ENCODE measurements at places on chromosomes 5 and 9.

DNA sequence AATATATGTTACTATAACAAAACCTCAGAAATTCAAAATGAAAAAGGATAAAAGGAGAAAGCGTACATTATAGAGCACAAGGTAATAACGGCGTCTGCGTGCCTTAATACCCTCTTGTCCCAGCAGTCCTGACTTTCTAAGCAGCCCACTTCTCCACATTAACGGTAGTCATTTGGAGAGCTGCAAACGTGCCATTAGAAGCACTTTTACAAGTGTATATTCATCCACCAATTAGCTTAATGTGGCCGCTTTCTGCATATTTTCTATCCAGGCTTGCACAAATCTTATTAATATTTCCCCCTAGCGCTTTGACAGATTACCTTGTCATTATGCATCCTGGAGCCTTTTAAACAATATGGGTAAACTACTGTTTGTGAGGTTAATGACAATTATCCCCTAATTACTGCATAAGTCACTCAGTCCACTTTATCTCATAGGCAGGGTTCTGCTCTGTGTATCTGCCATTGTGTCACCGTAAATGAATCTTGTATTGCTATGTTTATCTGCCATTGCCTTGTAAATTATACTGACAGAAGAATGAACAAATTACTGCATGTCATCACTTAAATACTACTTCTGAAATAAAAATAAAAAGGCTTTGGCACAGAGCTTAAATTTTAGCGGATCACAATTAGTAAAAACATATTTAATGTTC is 421.3 kb downstream of the BNC2 start:
- no peak for DNase-seq

GRCh38 chr5:2251298-2251697 is 368.6 kb upstream of the IRX4 start:
- DNase-seq: no peak

DNA sequence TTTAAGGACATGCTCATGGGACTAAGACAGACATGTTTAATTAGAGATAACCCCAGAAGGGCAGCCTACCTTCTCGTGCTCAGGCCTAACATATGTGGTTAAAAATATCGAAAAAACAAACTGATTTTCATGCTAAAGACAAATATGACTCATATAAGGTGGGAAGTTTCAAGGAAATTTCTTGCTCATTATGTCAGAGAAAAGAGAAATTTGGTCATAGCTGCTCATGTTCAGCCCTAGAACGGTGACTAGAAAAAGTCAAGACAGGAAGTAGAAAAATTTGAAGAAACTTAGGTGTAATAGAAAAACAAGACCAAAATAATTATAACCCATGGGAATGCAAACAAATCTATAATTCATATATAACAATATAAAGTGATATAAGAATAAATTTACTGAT is 120.6 kb downstream of the PRDM9 start:
- no peak for DNase-seq

DNA sequence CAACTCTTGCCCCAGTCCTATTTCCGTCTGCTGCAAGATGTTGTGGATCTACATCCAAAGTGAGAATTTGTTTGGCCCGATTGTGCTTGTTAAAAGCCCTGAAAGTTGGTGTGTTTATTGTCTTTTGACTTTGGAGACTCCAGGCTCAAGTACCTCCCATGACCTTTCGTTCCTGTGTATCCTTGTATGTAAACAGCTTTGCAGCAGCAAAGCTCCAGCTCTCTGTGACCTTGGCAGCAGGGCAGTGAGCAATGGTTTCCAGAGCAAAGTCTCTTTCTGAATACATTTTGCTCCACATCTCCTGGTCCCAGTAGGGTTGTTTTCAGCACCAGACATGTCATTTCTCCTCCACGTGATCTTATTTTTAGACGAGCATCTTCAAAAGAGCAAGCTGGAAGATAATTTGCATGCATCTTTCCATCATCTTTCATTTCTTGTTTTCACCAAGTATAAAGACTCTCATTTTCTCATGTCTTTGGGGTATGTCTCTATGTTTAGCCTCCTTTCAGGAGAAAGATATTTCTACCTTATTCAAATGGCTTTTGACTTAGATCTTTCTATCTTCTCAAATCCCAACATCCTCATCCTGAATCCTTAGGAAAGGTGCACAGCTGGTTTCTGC is 68.1 kb upstream of the ERCC6L2 start:
- no peak for DNase-seq

DNA sequence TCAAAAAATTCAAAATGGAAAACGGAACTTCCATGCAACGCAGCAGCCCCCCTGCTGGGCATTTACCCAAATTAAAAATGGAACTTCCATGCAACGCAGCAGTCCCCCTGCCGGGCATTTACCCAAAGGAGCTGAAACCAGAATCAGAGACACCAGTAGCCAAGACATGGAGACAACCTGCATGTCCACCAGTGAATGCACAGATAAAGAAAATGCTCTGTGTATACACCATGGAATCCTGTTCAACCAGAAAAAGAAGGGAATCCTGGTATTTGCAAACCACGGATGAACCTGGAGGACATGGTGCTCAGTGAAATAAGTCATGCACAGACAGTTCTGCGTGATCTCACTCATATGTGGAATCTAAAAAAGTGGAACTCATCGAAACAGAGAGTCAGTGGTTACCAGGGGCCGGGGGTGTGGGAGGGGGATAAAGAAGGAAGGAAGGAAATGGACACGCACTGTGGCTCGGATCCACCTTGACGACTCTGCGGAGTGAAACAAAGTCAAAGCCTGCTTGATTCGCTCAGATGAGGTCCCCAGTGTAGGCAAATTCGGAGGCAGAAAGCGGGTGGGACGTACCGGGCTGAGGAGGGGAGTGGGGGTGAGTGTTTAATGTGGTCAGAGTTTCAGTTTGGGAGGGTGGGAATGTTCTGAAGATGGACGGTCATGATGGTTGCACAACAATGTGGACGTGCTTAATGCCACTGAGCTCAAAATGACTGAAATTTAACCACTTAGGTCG is 40.2 kb upstream of the EXOC3 start:
- DNase-seq: no peak

DNA sequence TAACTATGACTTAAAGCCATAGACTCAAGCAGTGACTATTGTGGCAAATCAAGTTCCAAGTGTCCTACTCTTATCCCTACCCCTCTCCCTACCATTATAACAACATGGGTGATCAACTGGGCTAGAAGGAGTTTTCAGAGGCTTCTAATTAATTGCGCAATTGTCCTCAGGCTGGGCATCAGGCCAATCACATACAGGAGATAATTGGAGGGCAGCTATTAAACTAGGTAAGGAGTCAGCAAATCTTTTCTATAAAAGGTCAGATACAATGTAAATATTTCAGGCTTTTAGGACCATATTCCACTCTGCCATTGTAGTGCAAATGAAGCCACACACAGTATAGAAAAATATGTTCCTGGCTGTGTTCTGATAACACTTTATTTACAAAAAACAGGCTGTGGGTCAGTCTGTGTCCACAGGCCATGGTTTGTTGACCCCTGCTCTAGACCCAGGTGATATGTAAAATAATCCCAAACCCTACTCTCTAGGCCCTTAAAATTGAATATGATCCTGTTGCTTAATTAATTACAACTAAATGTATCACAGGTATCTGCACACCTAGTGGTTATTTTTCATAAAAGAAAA is 141.4 kb upstream of the PIK3R1 start:
- DNase-seq: no peak

DNA sequence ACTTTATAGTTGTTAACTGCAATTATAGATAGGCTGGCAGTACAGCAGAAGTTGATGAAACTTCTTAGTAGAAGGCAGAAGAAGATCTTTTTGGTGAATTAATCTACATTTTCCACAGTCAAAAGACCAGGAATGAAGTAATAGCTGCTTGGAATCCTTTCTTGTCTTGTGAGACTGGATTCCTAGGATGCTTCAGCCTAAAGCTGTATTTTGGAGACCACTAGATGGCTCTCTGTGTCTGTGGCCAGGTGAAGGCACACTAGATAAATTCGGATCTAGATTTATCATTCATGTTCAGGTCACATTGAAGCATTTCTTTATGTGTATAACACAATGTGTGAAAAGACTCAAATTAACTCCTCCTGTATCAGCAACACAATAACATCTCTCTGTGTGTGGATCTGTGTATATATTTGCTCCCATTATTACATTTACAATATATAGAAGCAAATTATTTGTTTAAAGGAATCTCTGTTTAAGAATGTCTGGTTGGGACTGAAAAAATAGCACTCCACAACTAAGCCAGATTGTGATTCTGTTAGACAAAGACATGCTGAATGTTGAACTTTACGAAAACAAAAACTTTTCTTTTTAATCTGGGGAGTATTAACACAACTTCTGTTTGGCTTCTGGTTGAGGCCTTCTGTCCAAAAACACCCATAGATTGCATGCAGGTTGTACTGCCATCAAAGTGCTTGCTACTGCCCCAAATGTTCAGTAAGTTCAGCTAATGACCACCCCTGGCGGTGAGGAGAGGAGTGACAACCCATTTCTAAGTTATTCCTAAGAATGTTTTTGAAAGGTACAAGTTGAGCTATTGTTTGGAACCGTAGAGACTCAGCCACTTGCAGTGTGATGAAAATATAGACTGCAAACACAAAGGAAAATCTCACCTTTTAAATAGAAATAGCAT is 10.6 kb downstream of the GRIN3A start:
- DNase-seq: no peak

- no peak for DNase-seq
These were observed 66.4 kb upstream of the PPP2R2B start for GRCh38 chr5:146944764-146945616.

DNA sequence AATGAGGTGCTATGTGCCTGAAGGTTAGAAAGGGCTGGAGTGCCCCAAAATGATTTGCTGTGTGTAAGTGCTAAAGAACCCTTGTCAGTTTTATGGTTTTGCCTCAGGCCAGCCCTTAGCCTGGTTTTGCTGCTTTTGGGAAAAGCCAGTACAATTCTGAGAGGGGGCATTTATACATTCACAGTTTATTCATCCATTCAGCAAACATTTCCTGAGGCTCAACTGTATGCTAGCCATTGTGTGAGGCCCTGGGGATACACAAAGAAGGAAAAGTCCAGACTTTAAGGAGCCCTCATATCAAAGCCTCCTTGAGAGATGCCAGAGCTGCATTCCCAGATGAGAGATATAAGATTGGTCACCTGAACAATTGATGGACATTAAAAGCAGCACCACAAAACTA is 115.2 kb upstream of the PLCXD3 start:
- DNase-seq: no peak

GRCh38 chr5:62030326-62030725 is 275.7 kb upstream of the KIF2A start:
- DNase-seq: no peak

DNA sequence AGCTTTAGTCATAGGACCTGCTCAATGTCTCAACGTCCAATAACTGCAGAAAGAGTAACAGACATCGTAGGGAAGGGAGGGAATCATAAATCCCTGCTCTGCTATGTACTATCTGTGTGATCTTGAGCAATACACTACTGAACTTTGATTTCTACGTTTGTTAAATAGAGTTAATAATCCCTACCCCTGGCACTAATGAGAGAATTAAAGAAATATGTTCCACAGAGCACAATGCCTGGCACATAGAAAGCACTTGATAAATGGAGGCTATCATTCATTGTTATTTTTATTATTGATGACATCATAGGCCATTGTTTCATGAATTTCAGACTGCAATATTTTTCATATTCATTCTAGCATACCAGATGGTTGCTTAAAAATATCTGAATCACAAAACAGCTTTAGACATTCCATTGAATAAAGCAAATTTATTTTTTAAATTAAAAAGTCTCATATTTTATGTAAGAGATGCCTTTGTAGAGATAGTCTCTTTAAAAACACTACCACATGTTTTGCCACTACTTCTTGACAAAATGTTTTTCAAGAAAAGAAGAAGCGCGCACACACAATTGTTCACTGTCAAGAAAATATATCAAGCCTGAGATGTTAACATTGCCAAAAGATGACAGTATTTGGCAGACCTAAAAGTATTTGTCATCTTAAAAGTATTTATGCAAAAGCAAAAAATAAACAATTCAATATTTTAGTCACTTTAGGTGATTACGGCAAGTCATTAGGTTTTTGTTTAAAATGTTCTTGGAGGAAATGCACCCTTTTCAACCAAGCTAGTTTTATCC is 108.5 kb downstream of the EBF1 start:
- no peak for DNase-seq

Data from ascending aorta (tissue), 2 donors.